ENCODE measurements at places on chromosomes 2 and 18. TPM values are rescaled to one million over a fixed set of nuclear protein-coding genes. Genes with fewer than 3 reads are reported as not detected.

The IL1RN gene
- total RNA-seq = not detected

The PSMD14 gene
- total RNA-seq = 74.2 TPM

The RSAD2 gene
- total RNA-seq = 0.72 TPM

The WNT6 gene
- not detected for total RNA-seq

The SLC5A6 gene
- total RNA-seq = 14.1 TPM

The EML6 gene
- total RNA-seq = 1.1 TPM

The C2orf80 gene
- not detected for total RNA-seq

The SP9 gene
- not detected for total RNA-seq

The RUFY4 gene
- total RNA-seq = not detected

The IL1R2 gene
- total RNA-seq = 0.88 TPM

The UGT1A10 gene
- total RNA-seq = not detected

The NEB gene
- 0.29 TPM for total RNA-seq

The TRIB2 gene
- total RNA-seq = 79.6 TPM

The IL18RAP gene
- not detected for total RNA-seq

The UGT1A1 gene
- total RNA-seq = not detected

The GPR75 gene
- total RNA-seq = 1.8 TPM

The EVX2 gene
- total RNA-seq = under 0.01 TPM

The POTEC gene
- 0.36 TPM for total RNA-seq

The CNDP1 gene
- not detected for total RNA-seq

All from osteoblast (primary cell).